Vagina (tissue), 2 donors: ENCODE measurements at places on chromosomes 4 and X. TPM values are rescaled to one million over a fixed set of nuclear protein-coding genes. Genes with fewer than 3 reads are reported as not detected.

The TLR6 gene
- 8.3 TPM for total RNA-seq

The TLR10 gene
- not detected for total RNA-seq

The ADH7 gene
- total RNA-seq: 11.8 TPM

The XG gene
- total RNA-seq: 5.9 TPM

The FRG2 gene
- not detected for total RNA-seq

The NXF2 gene
- not detected for total RNA-seq

The ARMCX1 gene
- 28.5 TPM for total RNA-seq

The XPNPEP2 gene
- total RNA-seq: 22.3 TPM

The FAT4 gene
- 9.8 TPM for total RNA-seq

The DGKK gene
- 0.49 TPM for total RNA-seq

The SUPT20HL2 gene
- total RNA-seq: not detected

The CLNK gene
- not detected for total RNA-seq

DNA sequence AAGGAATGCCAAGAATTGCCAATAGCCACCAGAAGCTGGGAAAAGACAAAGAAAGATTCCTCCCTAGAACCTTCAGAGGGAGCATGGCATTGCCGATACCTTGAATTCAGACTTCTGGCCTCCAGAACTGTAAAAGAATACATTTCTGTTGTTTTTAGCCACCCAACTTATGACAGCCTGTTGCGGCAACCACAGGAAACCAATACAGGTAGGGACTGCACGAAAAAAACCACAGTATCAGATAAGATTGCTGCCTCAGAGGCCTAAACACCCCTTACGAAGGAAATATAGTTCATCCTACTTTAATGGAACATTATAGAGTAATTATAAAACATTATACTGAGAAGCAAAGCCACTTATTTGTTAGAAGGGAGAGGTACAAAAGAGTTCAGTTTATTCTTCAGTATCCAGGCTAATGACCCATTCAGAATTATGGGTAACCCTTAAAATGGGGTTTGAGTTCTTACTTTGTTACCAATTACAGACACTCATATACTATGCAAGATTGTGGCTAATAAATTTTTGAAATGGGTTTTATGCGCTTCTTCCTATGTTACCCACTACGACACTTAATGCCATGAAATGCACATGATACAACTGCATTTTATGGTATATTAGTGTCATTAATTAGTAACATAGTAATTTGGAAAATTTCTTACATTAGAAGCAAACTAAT, 37.4 kb upstream of the SMIM10L2A start:
- H3K4me3 ChIP-seq: no peak overlapping the region
- no peak for DNase-seq
- no peak overlapping the region for H3K27ac ChIP-seq
- no peaks in the 10 kb centered on the region for H3K27me3 ChIP-seq

DNA sequence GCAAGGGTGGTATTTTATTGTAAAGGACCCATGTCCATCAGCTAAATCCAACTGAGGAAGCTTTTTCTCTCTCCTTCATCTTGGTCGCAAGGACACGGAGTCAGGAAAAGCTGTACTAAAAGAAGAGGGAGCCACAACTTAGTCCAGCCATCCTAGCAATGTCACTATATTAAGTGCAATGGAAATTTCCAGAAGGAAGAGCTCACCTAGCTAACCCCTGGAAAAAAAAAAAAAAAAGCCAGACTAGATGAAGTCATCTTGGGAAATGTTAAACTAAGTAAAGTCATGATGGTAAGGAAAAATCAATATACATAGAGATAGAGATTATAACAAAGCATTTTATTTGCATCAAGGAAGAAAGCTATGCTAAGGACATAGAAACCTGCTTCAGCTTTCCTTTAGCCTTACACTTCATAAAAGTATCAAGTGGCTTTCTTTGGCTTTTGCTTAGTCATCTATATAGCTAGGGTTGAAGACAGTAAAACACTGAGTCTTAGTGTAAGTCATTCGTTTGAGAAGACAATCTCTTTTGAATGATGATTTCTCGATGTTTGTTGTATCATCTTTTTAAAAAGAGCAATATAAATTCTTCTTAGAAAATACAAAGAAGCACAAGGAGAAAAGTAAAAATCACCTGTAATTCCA, 18.6 kb upstream of the CA5B start:
- H3K27me3 ChIP-seq: no peaks in the 10 kb centered on the region
- H3K4me1 ChIP-seq: no peaks in the 10 kb centered on the region
- DNase-seq: no peak
- no peak overlapping the region for H3K4me3 ChIP-seq
- no peak overlapping the region for H3K27ac ChIP-seq

- no peaks in the 10 kb centered on the region for H3K36me3 ChIP-seq
- no peaks in the 10 kb centered on the region for H3K4me1 ChIP-seq
- DNase-seq: no peak
- no peak overlapping the region for H3K4me3 ChIP-seq
These were observed 195.3 kb downstream of the QDPR start for GRCh38 chr4:17316566-17316965.

GRCh38 chr4:71181332-71181731, 157.5 kb upstream of the SLC4A4 start:
- no peak overlapping the region for H3K27ac ChIP-seq
- H3K4me1 ChIP-seq: no peaks in the 10 kb centered on the region
- no peaks in the 10 kb centered on the region for H3K27me3 ChIP-seq

- no peaks in the 10 kb centered on the region for H3K4me1 ChIP-seq
- no peak overlapping the region for H3K4me3 ChIP-seq
- no peak overlapping the region for H3K27ac ChIP-seq
- H3K27me3 ChIP-seq: no peaks in the 10 kb centered on the region
- no peak for DNase-seq
These were observed 53.1 kb downstream of the GSX2 start for GRCh38 chr4:54152846-54153600.

DNA sequence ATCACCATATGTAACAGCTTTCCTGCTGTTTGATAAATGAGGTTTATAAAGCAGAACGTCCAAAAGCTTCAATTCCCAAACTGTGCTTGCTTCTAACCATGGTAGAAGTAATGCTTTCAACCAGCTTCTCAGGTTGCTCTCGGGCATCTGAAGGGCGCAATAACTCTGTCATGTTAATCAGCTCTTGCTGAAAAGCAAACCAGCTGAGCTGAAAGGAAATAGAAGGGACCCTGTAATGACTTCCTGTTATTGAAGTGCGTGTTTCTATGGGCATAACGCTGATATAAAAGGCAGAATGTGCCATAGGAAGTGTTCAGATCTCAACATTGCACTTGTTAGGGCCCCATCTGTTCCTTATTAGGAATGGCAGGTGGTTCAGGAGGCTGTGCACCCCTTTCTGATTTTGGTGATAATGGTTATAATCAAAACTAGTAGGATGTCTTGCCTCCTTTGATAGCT, 21.2 kb downstream of the HERC3 start:
- no peaks in the 10 kb centered on the region for H3K36me3 ChIP-seq
- no peak for DNase-seq
- no peaks in the 10 kb centered on the region for H3K27me3 ChIP-seq
- H3K4me3 ChIP-seq: no peak overlapping the region
- peaks cover 68% of the 10 kb centered on the region for H3K4me1 ChIP-seq

DNA sequence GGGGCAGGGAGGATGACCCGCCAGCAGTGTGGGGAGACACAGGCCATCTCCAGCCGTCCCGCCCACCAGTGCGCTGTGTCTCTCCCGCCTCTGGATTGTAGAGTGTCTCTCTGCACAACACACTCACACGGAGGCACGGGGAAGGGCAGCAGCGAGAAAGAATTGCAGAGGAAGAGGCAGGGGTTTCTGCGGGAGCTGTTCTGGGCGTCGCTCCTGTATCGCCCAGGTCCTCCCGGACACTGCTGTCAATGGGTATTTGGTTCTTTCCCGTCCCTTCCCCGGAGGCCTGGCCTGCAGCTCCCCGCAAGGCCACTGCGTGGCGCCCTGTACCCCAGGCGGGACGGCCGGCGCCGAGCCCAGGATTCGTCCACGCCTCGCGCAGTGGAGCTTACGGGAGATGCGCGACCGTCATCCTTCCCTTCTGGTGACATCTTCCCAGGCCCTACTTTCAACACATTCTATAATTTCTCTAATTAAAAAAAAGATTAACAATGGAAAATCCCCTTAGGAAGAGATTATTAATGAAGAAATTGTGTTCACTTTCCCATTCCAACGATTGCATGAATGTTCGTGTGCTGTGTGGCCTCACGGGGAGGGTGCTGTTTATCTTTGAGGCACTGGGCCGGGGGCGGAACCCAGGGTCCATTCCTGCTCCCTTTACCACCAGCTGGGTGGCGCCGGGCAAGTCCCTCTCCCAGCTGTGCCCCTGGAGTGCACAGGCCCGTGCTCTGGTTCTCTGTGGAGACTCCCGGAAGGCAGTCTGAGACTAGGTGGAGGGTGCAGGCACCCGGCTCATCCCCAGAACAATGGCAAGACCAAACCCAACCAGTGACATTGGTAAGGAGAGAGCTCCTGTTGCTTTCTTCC, 95.7 kb downstream of the CPZ start:
- no peaks in the 10 kb centered on the region for H3K4me1 ChIP-seq
- no peak overlapping the region for H3K4me3 ChIP-seq
- no peak overlapping the region for H3K27ac ChIP-seq

- H3K4me3 ChIP-seq: no peak overlapping the region
- no peak for DNase-seq
These were observed 831.5 kb downstream of the STIM2 start for GRCh38 chr4:27692158-27692557.

- H3K36me3 ChIP-seq: no peaks in the 10 kb centered on the region
- H3K27me3 ChIP-seq: peaks cover 27% of the 10 kb centered on the region
- no peak for DNase-seq
- peaks cover 41% of the 10 kb centered on the region for H3K4me1 ChIP-seq
- H3K27ac ChIP-seq: no peak overlapping the region
- H3K4me3 ChIP-seq: no peak overlapping the region
These were observed 1.5 kb downstream of the GSX2 start for GRCh38 chr4:54101190-54102041.

- H3K4me3 ChIP-seq: no peak overlapping the region
- no peak overlapping the region for H3K27ac ChIP-seq
- H3K36me3 ChIP-seq: no peaks in the 10 kb centered on the region
- H3K27me3 ChIP-seq: no peaks in the 10 kb centered on the region
These were observed 82.5 kb downstream of the AMELX start for GRCh38 chrX:11375614-11376119.

- H3K27ac ChIP-seq: no peak overlapping the region
- H3K4me1 ChIP-seq: no peaks in the 10 kb centered on the region
- H3K27me3 ChIP-seq: no peaks in the 10 kb centered on the region
- H3K4me3 ChIP-seq: no peak overlapping the region
These were observed 43.1 kb upstream of the LSM6 start for GRCh38 chr4:146132445-146132844.

- peaks cover 17% of the 10 kb centered on the region for H3K4me1 ChIP-seq
- H3K27me3 ChIP-seq: no peaks in the 10 kb centered on the region
- H3K36me3 ChIP-seq: no peaks in the 10 kb centered on the region
These were observed 100.2 kb downstream of the PDLIM5 start for GRCh38 chr4:94551643-94552564.

DNA sequence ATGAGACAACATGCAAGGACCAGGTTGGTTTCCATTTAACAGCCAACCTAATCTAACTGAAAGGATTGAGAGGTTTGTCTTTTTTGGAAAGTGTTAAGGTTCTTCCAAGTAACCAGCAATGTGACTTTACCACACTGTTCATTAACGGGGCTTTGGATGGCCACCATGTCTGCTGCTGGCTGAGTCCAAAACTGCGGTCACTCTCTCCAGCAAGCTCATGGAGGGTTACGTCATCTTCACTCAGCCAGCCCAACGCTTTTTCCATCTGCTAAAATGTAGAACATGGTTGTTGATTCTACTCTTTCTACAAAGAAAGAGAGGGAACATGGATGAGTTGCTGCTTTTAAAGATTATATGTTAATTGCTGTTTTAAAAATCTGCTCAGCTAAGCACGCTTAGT, 11.0 kb downstream of the PKD2 start:
- DNase-seq: no peak
- no peaks in the 10 kb centered on the region for H3K27me3 ChIP-seq
- H3K27ac ChIP-seq: peak overlapping the region; percentile 95
- peaks cover 50% of the 10 kb centered on the region for H3K4me1 ChIP-seq

DNA sequence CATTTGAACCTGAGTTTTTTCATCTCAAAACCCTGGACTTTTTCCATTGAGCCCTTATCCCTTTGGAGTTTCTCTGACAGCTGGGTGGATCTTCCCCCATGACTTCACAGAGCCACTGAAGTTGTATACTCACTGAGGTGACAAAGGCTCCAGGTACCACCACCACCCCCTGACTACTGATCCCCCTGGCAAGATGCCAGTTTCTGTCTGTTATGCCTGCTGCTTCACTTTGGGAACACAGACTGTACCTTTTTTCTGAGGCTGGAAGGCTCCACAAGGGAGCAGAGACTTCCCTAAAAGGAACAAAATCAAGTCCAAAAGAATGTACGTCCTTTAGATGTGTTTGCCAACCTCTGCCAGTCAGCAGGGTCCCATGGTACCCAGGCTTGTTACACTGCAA, 160.3 kb upstream of the JADE1 start:
- no peak overlapping the region for H3K4me3 ChIP-seq

- H3K4me1 ChIP-seq: peaks cover 15% of the 10 kb centered on the region
- no peaks in the 10 kb centered on the region for H3K36me3 ChIP-seq
- H3K27me3 ChIP-seq: no peaks in the 10 kb centered on the region
- peak overlapping the region; percentile 92 for H3K27ac ChIP-seq
- no peak for DNase-seq
These were observed 10.2 kb downstream of the HNRNPH2 start for GRCh38 chrX:101417981-101418841.

GRCh38 chr4:147057611-147058190, 112.0 kb upstream of the TTC29 start:
- peak overlapping the region; percentile 27 for H3K27ac ChIP-seq
- H3K27me3 ChIP-seq: no peaks in the 10 kb centered on the region
- no peak for DNase-seq
- no peaks in the 10 kb centered on the region for H3K36me3 ChIP-seq
- peaks cover 18% of the 10 kb centered on the region for H3K4me1 ChIP-seq

DNA sequence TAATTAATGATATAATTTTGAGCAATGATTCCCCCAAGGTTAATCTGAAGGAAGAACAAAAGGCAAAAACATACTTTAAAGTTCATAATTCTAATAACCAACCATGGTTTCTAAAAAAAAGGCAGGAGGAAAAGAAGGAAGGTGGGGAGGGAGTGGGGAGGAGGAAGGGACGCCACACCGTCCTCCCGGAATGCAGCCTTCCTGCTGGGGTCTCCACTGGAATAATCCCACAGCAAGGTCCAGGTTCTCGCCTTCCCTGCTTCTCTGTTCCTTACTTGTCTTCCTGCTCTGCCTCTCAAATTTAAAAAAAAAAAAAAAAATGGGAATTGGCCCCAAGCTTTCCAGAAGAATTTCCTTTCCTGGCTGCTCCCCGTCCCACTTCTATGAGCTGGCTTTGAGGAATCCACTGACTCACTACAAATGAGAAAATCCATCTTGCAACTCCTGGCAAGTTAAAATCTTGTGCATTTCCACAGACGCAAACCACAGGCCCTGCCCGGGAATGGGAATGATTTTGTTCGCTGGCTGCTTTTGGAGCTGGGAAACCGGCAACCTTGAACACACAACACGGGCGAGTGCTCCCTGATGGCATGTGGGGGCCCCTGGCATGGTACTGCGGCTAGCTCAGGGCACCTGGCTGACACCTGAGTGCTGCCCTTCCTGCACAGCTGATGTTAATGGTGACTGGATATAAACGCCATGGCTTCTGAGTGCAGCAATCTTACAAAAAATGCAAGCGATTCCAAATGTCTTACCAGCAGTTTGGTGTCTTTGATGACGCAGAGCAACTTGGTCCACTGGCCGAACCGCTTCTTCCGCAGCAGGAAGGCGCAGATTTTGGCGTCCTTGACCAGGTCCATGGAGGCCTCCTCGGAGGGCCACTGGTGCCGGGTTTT, 97.0 kb downstream of the AFAP1 start:
- peak overlapping the region; percentile 92 for H3K27ac ChIP-seq
- no peak for DNase-seq
- H3K4me1 ChIP-seq: peaks cover 24% of the 10 kb centered on the region
- H3K4me3 ChIP-seq: no peak overlapping the region
